ENCODE measurements at places on chromosomes 1 and 21.

- no peak for DNase-seq
These were observed 49.5 kb downstream of the KIAA1614 start for GRCh38 chr1:180962178-180962577.

DNA sequence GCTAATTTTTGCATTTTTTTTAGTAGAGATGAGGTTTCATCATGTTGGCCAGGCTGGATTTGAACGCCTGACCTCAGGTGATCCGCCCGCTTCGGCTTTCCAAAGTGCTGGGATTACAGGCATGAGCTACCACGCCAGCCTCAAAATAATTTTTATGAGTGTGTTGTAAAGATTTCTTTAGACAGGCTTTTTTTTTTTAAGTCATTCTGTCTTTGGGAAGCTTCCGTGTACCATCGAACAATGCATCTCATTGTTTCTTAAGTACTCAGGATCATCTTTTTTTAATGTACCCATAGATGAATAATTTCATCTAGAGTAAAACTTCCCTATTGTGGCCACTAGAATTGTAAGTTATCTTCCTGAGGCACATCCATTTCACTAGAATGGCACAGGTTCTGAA lies 19.6 kb upstream of the SDC3 start:
- DNase-seq: no peak

DNA sequence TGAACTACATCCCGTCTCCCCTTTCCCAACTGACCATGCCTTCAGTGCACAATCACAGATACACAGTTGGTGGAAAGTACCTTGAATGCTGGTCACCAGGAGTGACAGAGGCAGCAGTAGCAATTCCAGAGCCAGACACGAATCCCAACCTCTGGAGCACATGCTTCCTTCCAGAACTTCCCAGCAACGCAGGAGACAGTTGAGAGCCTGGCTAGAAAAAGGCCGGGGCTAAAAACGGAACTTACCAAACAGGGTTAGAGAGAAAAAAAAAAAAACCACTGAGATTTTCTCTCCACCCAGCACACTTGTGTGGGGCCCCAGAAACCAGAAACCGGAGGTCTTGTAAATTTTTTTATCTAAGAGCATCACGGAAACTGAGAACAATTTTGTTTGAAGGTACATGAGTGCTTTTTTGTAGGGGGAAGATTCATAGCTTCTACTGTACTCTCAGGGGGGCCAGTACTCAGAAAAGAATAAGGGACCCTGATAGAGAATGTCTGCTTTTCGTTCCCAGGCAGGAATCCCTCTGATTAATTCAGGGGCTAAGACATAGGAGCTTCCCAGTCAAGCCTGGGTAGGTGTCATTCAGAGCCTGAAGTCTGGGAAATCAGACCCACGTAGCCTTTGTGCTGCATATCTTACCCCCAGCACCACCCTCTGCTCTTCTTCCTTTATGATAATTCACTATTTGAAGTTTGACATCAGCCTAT lies at the start of gene CD48:
Gene CD48, minus strand, starts transcription at position 221 of the 710 bp plus-strand sequence. Its CDS starts 59 bp downstream, at position 162.
- no peak for DNase-seq

DNA sequence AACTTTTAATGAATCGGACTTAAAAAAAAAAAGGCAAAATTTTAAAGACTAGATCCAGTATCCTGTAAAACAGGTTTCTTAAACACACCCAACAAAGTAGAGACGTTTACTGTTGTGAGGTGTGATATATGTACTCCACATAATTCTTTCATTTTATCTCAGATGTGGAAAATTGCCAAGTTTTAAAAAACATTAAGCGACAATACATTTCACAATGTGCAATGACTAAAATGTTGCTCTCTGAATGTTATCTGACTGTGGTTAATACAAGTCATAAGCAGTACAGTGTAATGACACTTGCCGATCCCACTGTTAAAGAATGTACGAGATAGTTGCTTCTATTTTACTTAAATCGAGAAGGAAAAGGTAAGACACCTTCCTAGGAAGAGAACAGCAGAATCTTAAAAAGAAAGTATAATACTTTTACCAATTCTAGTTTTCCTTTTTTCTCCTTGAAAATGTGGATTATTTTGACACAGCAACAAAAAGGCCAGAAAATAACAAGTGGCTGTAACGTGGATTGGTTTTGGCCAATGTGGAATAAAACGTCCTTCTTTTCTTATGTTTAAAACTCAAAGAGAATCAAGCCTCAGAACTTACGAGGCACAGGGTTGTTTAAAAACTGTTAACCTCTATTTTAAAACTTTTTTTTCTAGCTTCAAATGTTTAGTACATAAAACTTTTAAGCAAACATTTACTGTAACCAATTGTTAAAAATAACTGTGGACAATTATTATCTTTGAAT lies 51.4 kb downstream of the TP53BP2 start:
- DNase-seq: no peak

GRCh38 chr1:200306944-200307754 lies 102.7 kb downstream of the ZNF281 start:
- DNase-seq: peak; percentile 48

GRCh38 chr1:160406131-160406968 lies 6.0 kb downstream of the VANGL2 start:
- no peak for DNase-seq

- no peak for DNase-seq
These were observed 101.7 kb downstream of the TRABD2B start for GRCh38 chr1:47895279-47896125.

Data from M059J (cell line).